ENCODE measurements at places on chromosomes 16 and 17. TPM values are rescaled to one million over a fixed set of nuclear protein-coding genes. Genes with fewer than 3 reads are reported as not detected.

- peaks cover 12% of the 10 kb centered on the region for H3K4me1 ChIP-seq
- no peak overlapping the region for H3K27ac ChIP-seq
- no peak overlapping the region for H3K4me3 ChIP-seq
- DNase-seq, result peak; percentile 56
Measured at GRCh38 chr16:88063211-88063773, 112.1 kb downstream of the BANP start.

GRCh38 chr17:39095309-39095686 is 56.1 kb downstream of the PLXDC1 start:
- peaks cover 5% of the 10 kb centered on the region for H3K27me3 ChIP-seq
- H3K27ac ChIP-seq, result no peak overlapping the region
- H3K36me3 ChIP-seq, result no peaks in the 10 kb centered on the region
- no peak overlapping the region for H3K4me3 ChIP-seq

DNA sequence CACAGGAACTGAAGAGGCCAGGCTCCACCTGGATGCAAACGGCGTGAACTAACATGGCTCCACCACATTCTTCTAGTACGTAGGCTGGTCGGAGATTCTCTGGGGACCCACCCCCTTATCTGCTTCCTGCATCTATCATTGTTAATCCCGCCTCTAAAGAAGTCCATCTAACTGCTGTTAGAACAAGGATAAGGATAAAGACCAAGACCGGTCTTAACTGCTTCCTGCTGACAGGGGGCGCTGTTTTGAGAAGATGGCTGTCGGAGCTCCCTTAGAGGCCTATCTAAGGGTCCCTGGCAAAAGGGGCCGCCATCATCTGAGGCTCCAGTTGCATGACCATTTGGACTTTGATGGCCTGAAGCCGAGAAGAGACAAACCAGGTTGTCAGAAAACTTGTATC is 25.8 kb upstream of the TNFSF12 start:
- H3K36me3 ChIP-seq, result no peaks in the 10 kb centered on the region
- H3K27ac ChIP-seq, result no peak overlapping the region
- no peaks in the 10 kb centered on the region for H3K4me1 ChIP-seq
- no peak for DNase-seq

DNA sequence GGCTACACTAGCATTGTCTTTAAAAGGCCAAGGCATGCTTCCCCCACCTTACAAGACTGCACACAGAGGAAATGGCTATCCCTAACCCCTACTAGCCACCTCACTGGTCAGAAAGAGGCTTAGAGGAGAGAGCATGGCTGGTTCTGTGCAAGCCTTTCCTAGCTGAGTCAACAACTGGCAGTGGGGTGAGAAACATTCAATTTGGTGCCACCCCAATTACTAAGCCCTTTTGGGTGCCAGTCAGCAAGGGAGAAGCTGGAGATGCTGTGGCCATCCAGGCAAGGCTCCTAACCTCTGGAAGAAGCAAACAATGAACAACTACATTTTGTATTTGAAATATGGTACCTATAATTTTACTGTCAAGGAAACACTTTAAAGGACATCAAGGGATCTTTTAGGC is 4.7 kb upstream of the KAT7 start:
- H3K27me3 ChIP-seq, result no peaks in the 10 kb centered on the region
- peaks cover 19% of the 10 kb centered on the region for H3K4me1 ChIP-seq
- DNase-seq, result no peak

- H3K27me3 ChIP-seq, result no peaks in the 10 kb centered on the region
- no peaks in the 10 kb centered on the region for H3K36me3 ChIP-seq
- no peak for DNase-seq
- no peak overlapping the region for H3K4me3 ChIP-seq
Measured at GRCh38 chr16:50642349-50642748, 38.8 kb downstream of the SNX20 start.

DNA sequence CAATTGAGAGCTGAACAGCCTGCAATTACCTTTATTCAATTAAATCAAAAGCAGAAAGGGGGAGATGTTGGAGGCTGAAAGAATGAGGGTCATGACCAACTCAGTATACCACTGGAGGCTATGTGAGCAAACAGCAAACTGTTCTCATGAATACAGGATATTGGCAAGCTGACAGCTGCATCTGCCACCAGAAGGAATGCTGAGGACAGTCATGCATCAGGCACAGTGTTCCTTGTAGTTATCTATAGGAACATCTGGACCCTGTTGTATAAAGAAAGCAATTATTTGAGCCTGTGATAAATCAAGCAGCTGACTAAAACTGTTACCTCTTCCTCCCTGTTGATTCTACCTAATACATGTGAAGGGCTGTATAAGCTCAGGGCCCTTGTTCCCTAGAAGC is 2064.6 kb downstream of the TP53TG3F start:
- no peak overlapping the region for H3K4me3 ChIP-seq
- no peaks in the 10 kb centered on the region for H3K27me3 ChIP-seq
- DNase-seq, result no peak
- no peaks in the 10 kb centered on the region for H3K36me3 ChIP-seq

GRCh38 chr17:48131216-48131824 is 23.8 kb downstream of the SNX11 start:
- no peaks in the 10 kb centered on the region for H3K27me3 ChIP-seq
- H3K4me1 ChIP-seq, result no peaks in the 10 kb centered on the region
- no peaks in the 10 kb centered on the region for H3K36me3 ChIP-seq

GRCh38 chr17:68344701-68345136 is 53.4 kb downstream of the ARSG start:
- H3K4me1 ChIP-seq, result no peaks in the 10 kb centered on the region
- no peaks in the 10 kb centered on the region for H3K27me3 ChIP-seq
- no peak overlapping the region for H3K4me3 ChIP-seq
- no peak for DNase-seq
- no peaks in the 10 kb centered on the region for H3K36me3 ChIP-seq
- no peak overlapping the region for H3K27ac ChIP-seq

DNA sequence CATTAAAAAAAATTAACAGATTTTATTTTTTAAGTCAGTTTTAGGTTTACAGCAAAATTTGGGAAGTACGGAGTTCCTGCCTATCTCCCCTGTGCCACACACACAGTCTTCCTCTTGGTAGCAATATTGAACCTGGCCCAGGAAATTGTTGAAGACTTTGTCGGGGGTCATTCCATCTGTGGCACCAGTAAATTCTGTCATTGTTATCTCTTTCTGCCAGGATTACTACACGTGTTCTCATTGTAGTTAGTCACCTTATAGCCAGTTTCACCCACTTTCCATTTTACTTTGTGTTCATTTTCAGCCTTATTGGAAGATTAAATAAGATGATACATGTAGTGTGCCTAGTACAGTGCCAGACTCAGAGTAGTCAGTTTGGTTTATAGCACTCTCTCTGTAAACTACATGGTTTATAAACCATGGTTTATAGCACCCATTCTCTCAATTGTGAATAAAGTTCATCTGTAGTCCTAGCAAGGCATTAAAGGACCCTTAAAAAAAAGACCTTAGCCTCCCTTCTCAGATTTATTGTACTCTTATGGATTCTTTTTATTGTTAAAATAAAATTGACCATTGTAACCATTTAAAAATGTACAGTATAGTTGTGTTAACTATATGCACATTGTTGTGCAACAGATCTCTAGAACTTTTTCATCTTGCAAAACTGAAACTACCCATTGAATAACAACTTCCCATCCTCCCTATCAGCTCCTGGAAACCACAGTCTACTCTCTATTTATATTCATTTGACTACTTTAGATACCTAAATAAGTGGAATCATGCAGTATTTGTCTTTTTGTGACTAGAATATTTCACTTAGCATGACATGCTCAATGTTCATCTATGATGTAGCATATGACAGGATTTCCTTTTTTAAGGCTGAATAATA is 36.1 kb downstream of the NLK start:
- no peak for DNase-seq
- H3K27me3 ChIP-seq, result no peaks in the 10 kb centered on the region
- H3K36me3 ChIP-seq, result no peaks in the 10 kb centered on the region
- H3K4me1 ChIP-seq, result peaks cover 12% of the 10 kb centered on the region

DNA sequence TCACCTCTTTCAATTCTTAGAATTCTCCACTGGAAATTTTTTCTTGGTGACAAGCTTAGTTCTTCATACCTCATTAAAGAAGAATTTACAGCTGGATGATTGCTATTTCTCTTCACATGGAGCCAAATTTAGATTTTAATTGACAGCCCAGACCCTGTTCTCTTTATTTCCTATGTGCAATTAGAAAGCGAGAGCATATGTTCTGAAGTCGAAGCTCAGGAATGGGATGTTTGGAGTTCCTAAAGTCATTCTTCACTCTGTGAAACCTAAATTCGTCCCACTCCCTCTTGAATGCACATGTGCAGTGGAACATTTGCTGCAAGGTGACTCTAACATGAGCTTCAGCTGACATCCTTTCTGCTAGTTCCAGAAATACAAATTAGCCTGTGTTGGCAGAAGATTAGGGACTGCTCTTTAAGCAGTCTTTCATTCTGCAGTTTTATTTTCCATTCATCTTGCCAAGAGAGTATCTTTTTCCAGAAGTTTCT is 129.3 kb upstream of the KCNJ16 start:
- no peak for DNase-seq
- no peak overlapping the region for H3K4me3 ChIP-seq
- no peaks in the 10 kb centered on the region for H3K27me3 ChIP-seq
- H3K4me1 ChIP-seq, result peaks cover 18% of the 10 kb centered on the region
- H3K27ac ChIP-seq, result no peak overlapping the region

- H3K4me1 ChIP-seq, result no peaks in the 10 kb centered on the region
- H3K27me3 ChIP-seq, result peaks cover 6% of the 10 kb centered on the region
- no peak overlapping the region for H3K27ac ChIP-seq
- no peak overlapping the region for H3K4me3 ChIP-seq
- no peaks in the 10 kb centered on the region for H3K36me3 ChIP-seq
Measured at GRCh38 chr17:12979826-12980500, 37.9 kb downstream of the ELAC2 start.

GRCh38 chr17:42895185-42895555 is 5.4 kb upstream of the G6PC1 start:
- H3K4me1 ChIP-seq, result peaks cover 47% of the 10 kb centered on the region
- peak overlapping the region; percentile 86 for H3K27ac ChIP-seq
- H3K27me3 ChIP-seq, result no peaks in the 10 kb centered on the region
- peak; percentile 81 for DNase-seq

GRCh38 chr17:45896803-45897693 is 2.7 kb downstream of the MAPT start:
- DNase-seq, result no peak
- H3K27me3 ChIP-seq, result no peaks in the 10 kb centered on the region
- no peaks in the 10 kb centered on the region for H3K36me3 ChIP-seq
- H3K27ac ChIP-seq, result peak overlapping the region; percentile 88

DNA sequence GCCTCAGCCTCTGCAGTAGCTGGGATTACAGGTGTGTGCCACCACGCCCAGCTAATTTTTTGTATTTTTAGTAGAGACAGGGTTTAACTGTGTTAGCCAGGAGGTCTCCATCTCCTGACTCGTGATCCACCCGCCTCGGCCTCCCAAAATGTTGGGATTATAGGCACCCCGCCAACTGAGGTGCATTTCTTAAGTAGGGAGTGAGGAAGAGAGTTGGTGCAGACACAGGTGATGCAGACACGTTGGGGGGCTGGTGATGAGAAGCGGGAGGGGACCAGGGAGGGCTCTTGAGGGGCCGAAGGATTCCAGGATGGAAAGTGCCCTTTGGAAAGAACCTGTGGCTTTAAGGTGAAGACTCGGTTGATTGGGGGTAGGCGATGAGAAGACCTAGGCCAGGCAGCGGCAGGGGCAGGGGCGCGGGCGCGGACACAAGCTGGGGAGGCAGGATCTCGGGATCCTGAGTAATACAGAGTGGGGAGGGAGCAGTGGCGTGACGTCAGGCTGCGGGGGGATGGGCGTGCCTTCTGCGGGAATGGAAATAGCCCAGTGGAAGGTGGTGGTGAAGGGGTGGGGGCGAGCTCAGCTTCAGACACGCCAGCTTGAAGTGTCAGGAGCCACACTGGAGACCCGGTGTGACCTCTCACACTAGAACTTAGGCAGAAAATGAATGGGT is 2.5 kb upstream of the ATP6V0C start:
- H3K27ac ChIP-seq, result no peak overlapping the region
- no peaks in the 10 kb centered on the region for H3K36me3 ChIP-seq
- H3K4me1 ChIP-seq, result peaks cover 15% of the 10 kb centered on the region
- DNase-seq, result peak; percentile 78
- no peaks in the 10 kb centered on the region for H3K27me3 ChIP-seq
- no peak overlapping the region for H3K4me3 ChIP-seq

DNA sequence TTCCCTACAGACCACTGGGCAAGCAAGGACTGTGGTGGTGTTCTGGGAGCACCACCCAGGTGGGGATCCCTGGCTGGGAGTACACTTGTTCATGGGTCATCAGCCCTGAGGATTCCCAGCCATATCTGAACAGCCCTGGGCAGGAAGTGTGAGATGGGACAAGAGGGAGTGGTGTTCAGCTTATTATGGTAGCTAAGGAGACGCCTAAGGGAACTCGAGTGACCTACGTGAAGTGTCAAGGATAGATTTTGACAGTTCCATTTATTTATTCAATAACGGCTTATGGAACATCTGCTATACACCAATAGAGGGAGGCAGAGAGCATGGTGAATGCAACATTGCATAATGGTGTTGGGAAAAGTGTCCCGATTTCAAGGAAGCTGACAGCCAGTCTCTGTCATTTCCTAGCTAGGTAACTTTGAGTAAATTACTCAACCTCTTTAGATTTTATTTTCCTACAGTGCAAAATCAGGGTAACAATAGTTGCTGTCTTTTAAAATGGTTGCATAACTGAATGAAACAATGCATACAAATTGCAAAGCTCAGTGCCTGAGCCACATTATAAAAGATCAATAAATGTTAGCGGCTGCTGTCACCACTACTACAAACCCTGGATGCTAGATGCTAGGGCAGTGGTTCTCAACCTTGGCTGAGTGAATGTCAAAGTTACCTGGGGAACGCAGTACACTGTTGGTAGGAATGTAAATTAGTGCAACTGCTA is 534.1 kb downstream of the GRIN2A start:
- H3K4me3 ChIP-seq, result no peak overlapping the region
- no peaks in the 10 kb centered on the region for H3K36me3 ChIP-seq
- H3K4me1 ChIP-seq, result no peaks in the 10 kb centered on the region

DNA sequence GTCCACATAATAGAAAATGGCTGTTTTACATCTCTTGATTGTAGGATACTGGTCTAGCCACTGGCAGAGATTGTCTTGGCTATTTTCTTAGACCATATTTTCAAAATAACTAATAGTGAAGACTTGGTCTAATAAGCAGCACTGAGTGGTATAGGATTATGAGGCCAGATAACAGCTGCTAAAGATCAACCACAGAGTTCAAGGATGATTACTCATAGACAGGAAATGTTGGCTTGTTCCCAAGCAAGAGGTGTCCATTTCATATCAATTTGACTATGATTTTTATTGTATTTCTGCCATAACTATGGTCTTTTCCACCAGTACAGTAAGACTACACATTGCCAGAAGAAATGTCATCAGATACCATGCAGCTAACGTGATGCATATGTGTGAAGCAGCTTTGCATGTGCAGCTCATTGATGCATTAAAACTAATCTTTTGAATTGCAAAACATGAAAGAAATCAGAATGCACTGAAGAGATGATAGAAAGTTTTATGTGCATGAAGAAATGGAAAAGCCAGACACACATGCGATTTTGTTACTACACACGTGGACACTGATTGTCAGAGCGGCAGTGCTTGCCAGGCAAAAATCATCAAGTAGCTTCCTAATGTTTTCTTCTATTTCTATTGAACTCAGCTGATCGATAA is 693.3 kb downstream of the CDH11 start:
- no peaks in the 10 kb centered on the region for H3K4me1 ChIP-seq
- no peak overlapping the region for H3K27ac ChIP-seq
- no peak overlapping the region for H3K4me3 ChIP-seq
- no peak for DNase-seq

Gene TBC1D3G
- not detected for total RNA-seq

Gene ABCC6
- total RNA-seq, result 1.2 TPM

Gene SLC5A11
- 0.24 TPM for total RNA-seq

Gene NPTX1
- total RNA-seq, result 0.25 TPM

Gene UTS2R
- total RNA-seq, result 0.15 TPM

Gene SDK2
- total RNA-seq, result 0.23 TPM

Gene ELMO3
- 0.55 TPM for total RNA-seq

Gene ABI3
- 3.8 TPM for total RNA-seq

Gene MT1A
- total RNA-seq, result 37.7 TPM
